ENCODE measurements at places on chromosomes 2 and 18.

GRCh38 chr2:20959252-20959651 lies 84.6 kb downstream of the APOB start:
- DNase-seq, result no peak

- DNase-seq, result no peak
Observed at GRCh38 chr2:222707102-222707688, 35.7 kb downstream of the MOGAT1 start.

DNA sequence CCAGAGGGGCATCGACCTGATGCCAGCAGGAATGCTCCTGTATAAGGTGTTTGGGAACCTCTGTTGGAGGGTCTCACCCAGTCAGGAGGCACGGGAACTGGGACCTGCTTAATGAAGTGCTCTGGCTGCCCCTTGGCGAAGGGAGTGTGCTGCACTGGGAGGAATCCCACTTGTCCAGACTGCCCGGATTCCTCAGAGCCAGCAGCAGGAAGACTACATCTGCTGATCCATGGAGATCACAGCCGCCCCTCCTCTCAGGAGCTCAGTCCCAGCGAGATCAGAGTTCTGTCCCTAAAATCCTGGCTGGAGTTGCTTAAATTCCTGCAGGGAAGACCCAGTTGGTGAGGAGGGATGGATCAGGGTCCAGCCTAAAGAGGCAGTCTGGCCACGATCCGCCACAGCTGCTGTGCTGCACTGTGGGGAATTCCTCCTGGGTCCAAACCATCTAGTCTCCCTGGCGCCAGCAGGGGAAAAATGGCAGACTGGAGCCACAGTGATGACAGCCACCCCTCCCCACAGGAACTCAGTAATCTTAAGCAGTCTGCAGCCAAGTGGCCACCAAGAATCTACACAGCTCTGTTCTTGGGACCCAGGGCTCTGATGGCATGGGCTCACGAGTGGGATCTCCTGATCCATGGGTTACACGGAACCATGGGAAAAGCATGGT lies 76.5 kb upstream of the NRP2 start:
- no peak for DNase-seq

DNA sequence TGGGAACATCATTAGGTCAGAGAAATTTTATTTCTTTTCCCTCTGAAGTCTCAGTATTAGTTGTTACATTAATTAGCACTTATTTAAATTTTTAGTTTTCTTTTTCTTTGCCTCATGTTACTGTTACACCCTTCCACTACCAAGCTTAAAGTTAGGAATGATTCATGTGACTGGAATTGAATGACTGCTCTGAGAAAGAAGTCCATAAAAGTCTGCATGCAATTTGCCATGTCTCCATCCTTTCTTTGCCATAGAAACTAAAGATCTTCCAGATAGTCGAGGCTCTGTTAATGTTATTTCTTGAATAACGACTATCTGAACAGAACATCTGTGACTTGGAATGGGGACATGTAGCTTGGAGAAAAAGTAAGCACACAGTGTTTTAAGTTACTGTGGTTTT lies 1269.8 kb upstream of the PIK3C3 start:
- no peak for DNase-seq

DNA sequence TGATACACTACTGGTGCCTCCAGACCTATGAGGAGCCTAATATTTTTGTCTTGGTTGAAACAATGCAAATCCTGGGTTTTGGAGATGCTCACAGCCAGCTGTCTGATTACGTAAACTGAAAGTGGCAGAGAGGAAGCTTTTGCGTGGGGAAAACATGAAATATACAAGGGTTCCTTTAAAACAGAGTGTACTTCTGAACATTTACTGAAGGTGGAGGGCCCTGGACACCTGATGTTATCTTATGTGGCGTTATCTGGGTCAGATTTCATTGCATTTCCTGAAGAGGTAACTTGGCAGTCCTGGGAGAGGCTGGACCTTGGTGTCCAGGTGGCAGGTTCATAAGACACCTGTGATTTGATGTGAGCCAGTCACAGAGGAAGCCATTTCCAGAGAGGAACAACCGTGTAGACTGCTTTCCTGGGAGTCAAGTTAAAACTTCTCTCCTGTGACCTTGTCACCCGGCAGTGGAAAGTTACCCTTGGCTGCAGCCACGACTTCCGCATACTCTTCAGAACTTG lies 105.0 kb downstream of the NEDD4L start:
- DNase-seq, result no peak

- DNase-seq, result no peak
Observed at GRCh38 chr18:2310886-2311285, 260.4 kb downstream of the METTL4 start.

GRCh38 chr18:70956554-70956953 lies 667.7 kb downstream of the SOCS6 start:
- DNase-seq, result no peak

DNA sequence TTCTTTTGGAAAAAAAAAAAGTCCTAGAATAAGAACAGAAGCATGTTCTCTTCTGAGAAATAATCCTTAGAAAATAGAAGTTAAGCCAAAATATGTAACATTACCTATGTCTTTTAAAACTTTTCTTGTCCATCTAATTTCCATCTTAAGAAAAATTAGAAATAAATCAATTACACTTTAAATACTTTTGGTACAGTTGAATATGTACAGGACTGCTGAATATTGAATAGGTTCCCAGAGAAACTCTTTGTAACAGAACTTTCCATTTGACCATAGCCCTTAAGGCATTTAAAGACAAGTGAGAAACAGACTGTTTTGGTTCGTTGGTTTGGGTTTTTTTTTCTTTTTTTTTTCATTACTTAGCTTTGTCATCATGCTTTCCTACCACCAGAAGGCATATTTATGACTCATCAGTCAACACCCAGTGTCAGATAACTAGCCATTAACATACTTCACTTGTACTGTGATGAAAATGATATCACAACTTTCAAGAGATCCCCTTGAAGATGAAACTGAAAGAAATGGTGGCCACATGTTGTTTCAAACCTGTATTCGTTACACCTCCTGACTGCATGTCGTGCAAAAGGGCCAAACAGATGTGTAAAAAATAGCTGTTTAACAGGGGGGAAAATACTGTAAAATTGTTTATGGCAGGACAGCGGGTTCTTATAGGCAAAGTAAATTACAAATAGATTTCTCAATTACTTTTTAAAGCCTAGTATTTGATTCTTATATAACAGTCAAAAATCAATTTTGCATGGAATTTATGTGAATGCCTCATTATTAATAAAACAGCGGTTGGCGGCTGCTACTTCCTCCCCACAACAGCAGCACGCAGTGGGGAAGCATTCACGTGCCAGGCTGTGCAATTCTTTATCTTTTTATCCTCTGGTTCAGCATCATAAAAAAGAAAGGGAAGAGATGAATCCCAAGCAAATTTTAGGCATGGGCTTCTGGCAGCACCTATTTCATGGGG lies 280.7 kb upstream of the HNRNPA3 start:
- DNase-seq, result no peak

DNA sequence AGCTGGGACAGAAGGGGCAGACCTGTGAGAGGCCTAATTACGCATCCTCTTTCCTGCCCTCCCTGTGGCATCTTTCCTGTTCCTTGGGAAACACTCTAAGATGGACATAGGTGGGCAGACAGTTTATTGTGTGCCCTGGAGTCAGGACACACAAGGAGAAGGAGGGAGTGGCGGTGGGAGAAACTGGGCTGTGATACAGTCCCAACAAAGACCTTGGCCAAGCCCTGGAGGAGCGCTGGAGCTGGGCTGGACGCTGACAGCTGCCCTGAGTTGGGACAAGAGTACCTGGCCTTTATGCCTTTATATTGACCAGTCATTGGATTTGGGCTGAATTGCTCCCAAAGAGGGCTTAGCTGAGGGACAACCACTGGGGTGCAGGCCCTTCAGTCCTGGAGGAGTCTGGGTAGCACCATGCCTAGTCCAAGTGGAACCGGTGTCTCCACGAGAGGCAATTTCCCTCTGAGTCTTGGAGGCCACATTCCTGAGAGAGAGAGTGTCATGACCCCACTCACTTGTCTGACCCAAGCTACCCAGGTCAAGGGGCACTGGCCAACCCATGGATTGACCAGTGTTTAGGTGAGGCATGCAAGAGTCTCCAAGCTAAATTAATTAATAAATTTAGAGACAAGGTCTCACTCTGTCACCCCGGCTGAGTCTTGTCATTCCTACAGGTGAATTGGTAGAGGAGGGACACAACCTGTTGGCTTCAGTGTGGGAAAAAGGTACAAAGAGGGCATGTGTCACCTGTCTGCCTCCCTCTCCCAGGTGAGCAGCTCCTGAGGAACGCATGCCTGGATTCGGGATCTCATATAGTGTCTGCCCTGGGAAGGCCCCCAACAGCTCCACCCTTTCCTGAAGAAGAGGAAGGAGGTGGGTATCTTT lies 107.1 kb upstream of the ST3GAL5 start:
- DNase-seq, result no peak

DNA sequence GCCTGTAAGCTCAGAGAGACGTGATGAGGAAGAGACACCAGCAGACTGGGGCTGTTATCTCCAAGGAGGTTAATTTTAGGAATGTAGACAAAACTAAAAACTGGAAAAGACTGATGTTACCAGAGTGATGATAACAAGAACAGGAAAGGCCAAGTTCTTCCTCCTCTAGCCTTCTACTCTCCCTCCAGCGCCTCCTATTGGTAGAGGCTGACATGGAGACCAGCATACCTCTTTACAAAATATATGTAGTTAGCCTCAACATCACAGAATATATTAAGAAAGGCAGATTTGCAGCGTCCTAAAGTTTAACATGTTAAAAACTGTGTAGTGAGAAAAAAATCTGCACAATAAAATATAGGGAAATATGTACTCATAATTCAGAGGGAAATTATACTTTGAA lies 66.0 kb downstream of the TCF4 start:
- DNase-seq, result no peak

DNA sequence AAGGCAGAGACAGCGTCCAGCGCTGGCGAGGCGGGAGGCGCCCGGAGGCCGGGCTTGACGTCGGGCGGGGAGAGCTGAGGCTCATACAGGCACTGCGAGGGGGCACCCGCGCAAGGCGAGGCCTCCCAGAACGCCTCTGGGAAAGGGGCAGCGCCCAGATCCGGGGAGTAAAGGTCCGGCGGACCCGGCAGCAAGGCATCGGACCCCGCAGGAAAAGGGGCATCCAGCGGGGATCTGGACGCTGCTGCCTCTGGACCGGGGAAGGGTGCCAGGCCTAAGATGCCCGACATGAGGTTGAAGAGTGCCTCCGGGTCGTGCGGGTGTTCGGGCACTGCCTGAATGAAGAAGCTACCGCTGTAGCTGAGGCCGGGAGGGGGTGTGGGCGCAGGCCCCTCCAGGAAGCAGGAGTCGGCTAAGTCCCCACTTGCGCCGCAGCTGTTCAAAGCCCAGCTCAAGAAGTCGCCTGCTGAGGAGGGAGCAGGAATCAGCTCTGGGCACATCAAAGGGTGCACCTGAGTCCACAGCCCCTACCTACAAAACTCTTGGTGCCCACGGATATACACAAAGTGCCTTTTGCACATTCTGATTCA lies 937 bp downstream of the EGR4 start:
- DNase-seq, result no peak

DNA sequence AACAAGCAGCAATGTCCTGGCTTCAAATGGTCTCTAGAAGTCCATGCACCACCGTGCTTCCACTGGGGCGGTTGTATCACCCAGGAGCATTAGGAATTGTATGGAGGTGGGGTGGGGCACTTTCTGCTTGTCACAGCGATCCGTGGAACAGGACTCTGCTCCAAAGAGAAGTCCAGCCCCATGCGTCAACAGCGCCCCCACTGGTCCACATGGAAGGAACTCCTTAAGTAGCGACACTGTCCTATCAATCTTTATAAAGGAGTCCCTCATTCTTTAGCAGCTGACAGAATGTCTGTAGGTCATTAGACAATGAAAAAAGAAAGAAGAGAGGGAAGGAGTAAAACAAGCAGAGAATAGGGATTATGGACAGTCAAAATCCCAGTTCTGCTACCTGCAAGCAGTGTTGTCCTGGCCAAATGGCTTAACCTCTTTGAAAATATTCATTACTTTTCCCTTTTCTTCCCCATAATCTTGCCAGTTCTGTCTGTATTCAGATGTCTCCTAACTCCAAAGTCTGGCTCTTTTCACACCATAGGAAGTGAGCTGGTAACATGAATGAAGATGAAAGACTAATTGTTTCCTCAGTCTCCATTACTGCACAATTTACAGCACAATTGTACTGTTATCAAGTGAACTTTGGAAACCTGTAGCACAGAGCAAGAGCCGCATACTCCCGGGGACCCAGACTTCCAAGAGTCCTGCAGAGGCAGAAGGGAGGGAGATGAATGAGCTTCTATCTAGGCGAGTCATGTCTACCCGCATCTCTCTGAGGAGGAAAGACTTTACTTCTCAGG lies 9.9 kb downstream of the NFE2L2 start:
- no peak for DNase-seq

GRCh38 chr18:22827216-22827615 lies 105.9 kb upstream of the RBBP8 start:
- DNase-seq, result no peak

DNA sequence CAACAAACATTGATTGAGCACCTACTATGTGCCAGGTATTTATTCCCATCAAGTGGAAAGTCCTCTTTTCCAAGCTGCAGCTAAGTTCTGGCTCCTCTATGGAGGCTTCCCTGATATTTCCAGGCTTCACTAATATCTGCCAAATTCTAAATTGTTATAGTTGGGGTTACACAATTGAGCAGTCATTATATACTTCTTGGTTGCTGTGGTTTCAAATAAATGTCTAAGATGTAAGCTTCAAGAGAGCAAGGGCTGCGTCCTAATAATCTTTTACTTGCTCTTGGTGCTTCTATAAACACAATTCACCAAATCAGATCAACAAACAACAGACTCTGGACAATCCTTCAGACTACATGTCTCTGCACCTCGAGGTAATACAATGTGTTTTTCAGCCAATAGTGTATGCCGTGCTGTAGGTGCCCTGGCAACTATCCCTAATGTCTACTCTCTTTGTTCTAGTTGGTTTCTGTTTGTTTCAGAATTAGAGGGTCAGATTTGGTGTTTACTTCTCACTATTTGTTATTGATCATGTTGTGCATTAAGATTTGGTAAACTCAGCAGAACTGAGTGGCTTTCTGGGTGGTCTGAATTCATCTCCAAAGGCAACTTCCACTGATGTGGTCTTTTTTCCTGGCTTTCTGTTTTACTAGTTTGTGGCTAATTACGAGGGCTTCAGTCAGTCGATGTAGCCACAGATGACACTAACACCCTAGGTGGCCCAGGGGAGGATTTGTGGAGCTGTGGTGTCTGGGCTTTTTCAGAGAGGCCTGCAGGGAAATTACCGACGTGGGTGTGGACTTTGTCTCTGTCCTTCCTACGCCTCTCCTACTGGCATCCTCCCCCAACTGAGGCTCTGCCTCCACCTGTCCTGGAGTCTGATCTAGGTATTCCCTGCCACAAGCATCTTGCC lies 50.4 kb downstream of the CDCA7 start:
- DNase-seq, result no peak

DNA sequence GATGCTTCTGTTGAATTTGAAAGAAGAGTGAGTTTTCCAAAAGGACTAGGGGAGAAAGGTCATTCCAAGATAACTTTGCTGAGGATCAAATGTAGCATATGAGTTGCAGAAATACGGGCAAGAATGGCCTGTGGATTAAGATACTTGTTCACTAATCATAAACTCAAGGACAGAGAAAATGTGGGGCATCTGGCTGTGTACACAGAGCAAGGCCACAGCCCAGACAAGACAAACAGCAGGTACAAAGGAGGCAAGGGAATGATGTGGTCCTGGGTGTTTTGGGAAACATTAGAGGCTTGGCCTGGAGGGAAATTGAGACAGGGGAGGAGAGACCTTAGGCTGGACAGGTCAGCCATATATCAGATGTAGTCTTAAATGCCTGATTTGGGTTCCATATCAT lies 254.8 kb downstream of the TTC32 start:
- no peak for DNase-seq

- no peak for DNase-seq
Observed at GRCh38 chr2:48587560-48587959, 30.1 kb upstream of the GTF2A1L start.

- no peak for DNase-seq
Observed at GRCh38 chr2:207688597-207688996, 22.8 kb upstream of the CCNYL1 start.
